ENCODE measurements at places on chromosomes 2 and 18. TPM values are rescaled to one million over a fixed set of nuclear protein-coding genes. Genes with fewer than 3 reads are reported as not detected.

The ABCG8 gene
- total RNA-seq = not detected

The FAM124B gene
- 1.2 TPM for total RNA-seq

The DIPK1C gene
- total RNA-seq = not detected

The GALNT13 gene
- total RNA-seq = 9.8 TPM

The RASGRP3 gene
- total RNA-seq = not detected

All from endodermal cell (in vitro differentiated cells).